ENCODE measurements at places on chromosomes 6 and 20.

GRCh38 chr6:68958327-68958726, 323.2 kb downstream of the ADGRB3 start:
- no peak for DNase-seq

DNA sequence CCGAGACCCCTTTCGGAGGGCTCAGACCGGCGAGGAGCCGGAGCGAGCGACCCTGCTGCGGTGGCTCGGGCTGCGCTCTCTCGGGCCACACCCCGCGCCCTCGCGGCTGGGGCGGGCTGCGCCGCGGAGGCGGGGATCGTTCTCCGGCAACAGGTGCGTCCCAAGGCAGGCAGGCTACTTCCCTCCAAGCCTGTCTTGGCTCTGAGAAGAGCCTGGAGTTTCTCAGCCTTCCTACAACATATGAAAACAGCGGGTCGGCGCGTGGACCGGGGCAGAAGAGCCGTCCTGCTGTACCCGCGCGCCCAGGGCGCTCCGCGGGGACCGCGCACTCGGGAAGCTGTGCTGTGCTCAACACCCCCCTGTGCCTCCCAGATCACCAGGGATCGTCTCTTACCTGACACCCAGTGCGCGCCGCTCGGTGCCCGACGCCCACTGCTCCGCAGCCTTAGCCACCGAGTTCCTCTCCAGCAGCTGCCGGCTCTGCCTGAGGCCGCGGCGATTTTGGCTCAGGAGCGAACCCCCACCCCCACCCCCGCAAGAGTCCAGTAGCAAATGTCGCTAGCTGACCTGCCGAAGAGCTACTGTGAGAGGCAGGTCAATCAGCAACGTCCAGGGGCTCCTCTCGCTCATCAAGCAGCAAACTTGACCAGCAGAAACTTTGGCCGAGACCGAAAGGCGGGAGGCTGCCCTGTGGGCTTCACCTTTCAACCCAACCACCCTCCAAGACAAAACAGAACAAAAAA, 3.7 kb upstream of the OLIG3 start:
- DNase-seq, result no peak

- peak; percentile 16 for DNase-seq
Observed at GRCh38 chr20:60262967-60263603, 304.9 kb downstream of the CDH26 start.

GRCh38 chr20:52869276-52869675, 102.9 kb upstream of the TSHZ2 start:
- DNase-seq, result no peak

DNA sequence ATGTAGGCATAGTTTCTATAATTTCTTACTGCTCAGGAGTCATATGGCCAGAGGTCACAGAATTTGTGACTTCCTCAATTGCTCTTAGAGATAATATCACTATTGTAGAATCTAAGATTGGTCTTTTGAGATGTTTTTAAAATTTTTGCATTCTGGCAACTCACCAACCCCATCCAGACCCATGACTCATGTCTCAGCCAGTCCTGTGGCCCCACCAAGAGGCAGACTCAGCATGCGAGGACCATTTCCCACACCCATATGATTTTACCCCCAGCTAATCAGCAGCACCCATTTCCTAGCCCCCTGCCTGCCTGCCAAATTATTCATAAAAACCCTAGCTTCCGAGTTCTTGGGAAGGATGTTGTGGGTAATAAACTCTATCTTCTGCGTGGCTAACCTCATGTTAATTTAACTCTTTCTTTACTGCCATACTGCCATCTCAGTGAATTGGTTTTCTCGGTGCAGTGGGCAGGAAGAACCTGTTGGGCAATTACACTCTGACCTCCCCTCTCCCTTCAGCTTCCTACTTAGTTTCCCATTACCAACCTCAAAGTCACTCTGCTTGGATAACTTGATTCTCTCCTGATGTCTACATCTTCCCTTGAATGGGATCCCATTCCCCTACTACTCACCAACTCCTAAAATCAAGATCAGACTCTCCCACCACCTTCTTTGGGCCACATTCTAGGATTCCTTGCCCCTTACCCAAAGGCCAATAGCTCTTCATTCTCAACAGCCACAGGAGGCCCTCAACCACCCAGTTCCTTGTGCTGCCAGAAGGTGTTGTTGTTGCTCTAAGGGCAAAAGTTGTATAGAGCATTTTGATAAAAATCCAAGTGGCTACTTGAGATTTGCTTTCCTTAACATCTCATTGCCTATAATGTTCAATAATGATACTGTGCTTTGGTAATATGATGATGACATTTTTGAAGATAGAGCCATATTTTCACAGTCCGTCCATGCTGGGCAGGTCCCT, 16.2 kb upstream of the IYD start:
- DNase-seq, result no peak

GRCh38 chr20:64103871-64104666, 3.3 kb downstream of the NPBWR2 start:
- DNase-seq, result peak; percentile 6

DNA sequence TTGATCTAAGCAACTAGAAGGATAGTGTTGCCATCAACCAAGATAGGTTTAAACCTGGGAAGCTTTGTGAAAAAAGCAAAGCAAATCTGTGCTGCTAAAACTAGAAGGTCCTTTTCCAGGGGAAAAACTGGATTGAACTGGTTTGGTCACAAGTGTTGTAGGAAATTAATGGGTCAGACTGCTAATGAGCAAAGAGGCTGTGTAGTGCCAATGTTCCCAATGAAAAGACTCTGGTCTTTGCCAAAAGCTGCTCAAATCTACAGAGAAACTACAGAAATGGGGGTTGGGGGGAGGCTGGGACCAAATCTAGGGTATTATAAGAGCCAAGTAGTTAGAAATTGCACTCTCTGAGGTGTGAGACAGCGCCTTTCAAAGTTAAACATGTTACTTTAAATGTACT, 85.0 kb downstream of the PLCG1 start:
- DNase-seq, result no peak

GRCh38 chr6:92701425-92702096, 717.8 kb downstream of the EPHA7 start:
- DNase-seq, result no peak

DNA sequence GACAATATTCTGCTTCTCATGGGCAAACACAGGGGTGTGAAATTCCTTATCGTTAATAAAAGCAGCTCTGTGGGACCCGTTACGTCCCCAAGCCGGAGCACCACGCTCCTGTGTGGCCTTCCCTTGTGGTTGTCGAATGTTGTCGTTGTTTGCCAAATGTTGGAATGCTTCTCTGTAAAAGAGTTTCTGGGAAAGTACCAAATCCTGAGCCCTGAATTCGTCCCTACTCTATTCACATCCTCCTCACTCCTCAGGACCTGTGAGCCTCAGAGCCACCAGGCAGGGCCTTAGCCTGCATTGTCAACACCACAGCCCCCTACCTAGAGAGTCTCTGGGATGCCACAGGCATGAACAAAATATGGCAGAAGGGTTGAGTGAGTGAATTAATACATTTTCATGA, 64.0 kb downstream of the THBS2 start:
- no peak for DNase-seq

- DNase-seq, result no peak
Observed at GRCh38 chr20:40441771-40442170, 247.3 kb downstream of the MAFB start.

- DNase-seq, result no peak
Observed at GRCh38 chr6:166496460-166496859, 90.0 kb downstream of the RAMACL start.

DNA sequence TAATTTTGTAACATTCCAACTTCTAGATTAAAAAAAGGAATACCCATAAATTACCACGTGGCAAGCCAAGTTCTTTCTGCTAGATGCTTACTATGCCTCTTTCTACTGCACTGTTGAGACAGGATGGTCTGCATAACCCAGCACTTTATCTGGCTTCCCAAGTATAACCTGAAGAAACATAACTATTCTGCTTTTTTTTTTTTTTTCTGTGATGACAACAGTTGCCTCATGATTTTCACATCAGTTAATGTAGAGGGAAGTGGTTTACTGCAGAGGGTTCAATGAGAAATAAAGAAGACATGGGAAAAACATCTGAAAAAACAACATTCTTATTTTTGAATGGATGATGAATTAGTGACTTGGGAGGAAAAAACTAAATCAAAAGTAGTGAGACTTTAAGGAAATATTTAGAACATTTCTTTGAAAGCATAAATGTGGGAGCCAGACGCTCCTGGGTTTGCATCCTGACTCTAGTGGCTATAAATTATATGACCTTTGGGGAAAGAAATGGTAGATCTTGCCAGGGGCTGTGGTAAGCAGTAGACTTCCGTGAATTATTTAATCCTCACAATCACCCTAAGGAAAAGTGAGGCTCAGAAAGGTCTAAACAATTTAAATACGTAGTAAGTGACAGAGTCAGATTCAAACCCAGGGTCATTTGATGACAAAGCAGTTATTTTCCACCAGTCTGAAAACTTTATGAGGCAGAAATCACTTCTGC, 230.7 kb downstream of the PHACTR1 start:
- DNase-seq, result no peak

DNA sequence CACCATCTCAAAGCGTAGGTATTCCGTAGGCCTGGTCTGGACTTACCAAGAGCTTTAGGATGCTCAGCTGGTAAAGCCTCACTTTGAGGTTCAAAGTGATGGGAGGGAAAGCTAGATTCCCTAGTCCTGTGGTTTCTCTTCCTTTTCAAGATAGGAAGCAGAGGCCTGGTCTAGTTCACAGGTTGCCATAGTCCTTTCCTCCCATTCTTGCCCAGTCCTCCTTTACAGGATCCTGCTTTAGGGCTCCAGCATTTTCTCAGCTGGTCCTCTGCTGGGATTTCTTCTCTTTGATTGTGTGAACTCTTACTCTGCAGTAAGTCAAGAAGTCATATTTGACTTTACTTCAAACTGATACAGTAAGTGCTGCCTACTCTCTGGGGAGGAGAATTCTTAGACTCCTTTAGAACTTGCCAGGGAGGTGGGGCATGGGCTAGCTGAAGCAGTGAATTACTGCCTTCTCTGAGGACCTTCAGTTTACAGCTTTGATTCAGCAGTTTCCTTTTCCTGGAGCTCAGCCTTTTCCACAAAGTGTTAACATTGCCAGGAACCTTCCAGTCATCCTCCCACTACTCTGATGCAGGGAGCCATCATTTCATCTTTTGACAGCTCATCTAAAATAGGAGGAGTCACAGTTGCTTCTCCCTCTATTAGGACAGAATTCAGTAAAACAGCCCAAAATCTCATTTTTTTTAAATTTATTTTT, 42.8 kb upstream of the PLCG1 start:
- DNase-seq, result no peak

DNA sequence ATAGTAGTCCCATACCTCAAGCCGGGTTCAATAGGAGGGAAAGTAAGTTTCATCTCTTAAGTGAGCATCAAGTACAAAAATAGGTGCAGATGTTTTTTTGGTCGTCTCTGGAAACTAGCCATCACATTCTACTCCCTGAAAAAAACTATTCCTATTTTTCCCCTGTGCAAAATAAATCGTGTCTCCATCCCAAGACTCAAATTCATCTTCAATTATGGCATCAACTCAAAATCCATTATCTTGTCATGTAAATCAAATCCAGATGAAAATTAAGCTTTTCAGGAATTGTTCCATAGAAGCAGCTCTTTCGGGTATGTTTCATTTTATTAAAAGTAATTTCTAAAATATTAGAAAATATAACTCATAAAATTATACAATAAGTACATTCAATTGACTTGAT, 1368.4 kb downstream of the GRIK2 start:
- DNase-seq, result no peak

GRCh38 chr6:168447282-168447681, 6.3 kb downstream of the SMOC2 start:
- DNase-seq, result no peak

- DNase-seq, result no peak
Observed at GRCh38 chr6:12436224-12436623, 146.1 kb downstream of the EDN1 start.

DNA sequence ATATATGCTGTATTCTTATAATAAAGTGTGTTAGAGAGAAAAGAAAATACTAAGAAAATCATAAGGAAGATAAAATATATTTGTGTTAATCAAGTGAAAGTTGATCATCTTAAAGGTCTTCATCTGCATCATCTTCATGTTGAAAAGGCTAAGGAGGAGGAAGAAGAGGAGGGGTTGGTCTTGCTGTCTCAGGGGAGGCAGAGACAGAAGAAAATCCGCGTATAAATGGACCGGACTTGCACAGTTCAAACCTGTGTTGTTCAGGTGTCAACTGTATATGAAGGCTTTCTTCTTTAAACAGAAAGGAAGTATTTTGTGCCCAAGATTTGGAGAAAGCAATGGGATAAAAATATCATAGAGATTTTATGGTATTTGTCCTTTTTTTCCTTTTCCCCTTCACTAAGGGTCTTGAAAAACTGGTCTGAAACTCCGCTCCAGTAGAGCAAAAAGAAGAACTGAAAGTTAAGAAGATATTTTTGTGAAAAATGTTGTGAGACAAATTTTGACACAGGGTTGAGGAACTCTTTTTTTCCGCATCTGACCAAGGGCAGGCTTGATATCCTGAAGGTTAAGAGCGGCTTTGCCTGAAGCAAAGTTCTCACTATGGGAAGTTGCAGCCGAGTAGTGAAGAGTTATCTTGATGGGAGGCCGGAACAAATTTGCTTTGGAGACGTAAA, 350.7 kb downstream of the LAMA2 start:
- DNase-seq, result no peak

- no peak for DNase-seq
Observed at GRCh38 chr6:165684333-165684732, 21.3 kb upstream of the PDE10A start.

DNA sequence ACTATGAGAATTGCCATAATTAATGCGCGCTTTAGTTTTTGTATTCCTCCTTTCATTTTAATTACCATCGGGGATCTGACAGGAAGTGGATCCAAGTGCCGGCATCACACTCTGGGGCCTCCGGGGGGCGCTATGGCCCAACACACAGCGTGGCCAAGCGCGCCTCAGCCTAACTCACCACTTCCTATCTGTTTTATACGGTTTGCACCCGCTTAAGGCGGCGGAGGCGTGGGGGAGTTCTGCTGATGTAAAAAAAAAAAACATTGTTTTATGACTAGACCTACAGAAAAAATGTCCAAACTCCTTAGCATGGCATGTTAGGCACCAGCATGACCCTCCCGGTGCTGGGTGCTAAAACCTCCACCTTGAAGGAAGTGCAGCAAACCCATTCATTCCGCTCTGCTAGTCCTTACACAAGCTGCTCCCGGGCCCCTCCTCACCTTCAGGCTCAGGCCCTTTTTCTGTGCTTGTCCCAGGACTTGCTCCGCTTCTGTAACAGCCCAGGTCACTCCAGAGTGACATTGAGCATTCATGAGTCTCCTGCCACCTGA, 4.5 kb upstream of the EBF4 start:
- DNase-seq, result peak; percentile 75

GRCh38 chr20:32680544-32681174, 6.9 kb upstream of the C20orf203 start:
- DNase-seq, result no peak

DNA sequence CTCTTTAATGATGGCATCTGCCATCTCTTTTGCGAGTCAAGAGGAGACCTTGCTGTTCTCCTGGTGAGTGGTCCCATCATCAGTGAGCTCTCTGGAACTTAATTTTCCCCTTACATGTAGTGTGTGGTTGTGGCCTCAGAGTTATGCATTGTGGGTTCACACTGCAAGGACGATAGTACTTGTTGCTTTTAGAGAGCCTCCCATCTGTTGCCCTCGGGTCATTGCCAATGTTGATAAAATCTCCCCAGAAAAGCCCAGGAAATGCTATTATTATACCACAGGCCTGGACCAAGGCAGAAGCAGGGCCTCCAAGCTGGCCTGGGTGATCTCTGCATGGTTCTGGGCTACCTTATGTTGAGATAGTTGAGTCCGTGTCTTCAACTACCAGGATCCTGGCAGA, 241.6 kb downstream of the BMP7 start:
- DNase-seq, result no peak

- DNase-seq, result no peak
Observed at GRCh38 chr6:113662093-113662665, 195.0 kb upstream of the MARCKS start.

GRCh38 chr6:20223141-20223540, 10.9 kb upstream of the MBOAT1 start:
- DNase-seq, result no peak

All from activated T-helper 2 cell treated with anti-CD3 and anti-CD28 coated beads, Interferon-gamma antibody, Interleukin-2, Interleukin-4, amounts not matched to agents 10 μg/mL and 5 μg/mL and 100 μg/mL, durations not matched to agents 14 hours and 24 hours and 36 hours (primary cell).